Aorta (tissue), 5 donors: ENCODE measurements at places on chromosomes 12 and 14. TPM values are rescaled to one million over a fixed set of nuclear protein-coding genes. Genes with fewer than 3 reads are reported as not detected.

Gene KLRC3
- not detected for total RNA-seq

Gene RTN1
- 17.8 TPM for total RNA-seq

Gene NINJ2
- 11.2 TPM for total RNA-seq

Gene GARIN6
- total RNA-seq, result not detected

Gene DLGAP5
- total RNA-seq, result not detected

DNA sequence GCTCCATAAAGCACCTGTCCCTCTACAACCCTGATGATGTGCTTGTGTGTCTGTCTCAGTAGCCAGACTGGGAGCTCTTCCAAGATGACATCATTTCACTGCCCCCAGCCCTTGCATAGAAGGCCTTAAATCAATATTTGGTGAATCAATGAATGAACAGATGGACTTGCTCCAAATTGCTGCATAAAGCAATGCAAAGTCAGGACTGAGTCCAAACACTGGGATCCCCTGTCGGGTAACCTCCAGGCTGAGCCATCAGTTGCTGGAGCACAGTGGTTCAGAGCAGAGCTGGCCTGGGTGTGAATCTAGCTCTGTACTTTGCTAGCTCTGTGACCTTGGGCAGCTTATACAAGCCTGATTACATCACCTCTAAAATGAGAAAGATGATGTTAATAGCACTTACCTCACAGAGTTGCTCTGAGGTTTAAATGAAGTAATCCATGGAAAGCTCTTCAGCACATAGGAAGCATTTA, 120.3 kb upstream of the VASH1 start:
- H3K36me3 ChIP-seq, result no peaks in the 10 kb centered on the region
- H3K4me1 ChIP-seq, result no peaks in the 10 kb centered on the region
- no peak for DNase-seq
- H3K27me3 ChIP-seq, result no peaks in the 10 kb centered on the region
- H3K27ac ChIP-seq, result no peak overlapping the region
- H3K4me3 ChIP-seq, result no peak overlapping the region

- DNase-seq, result no peak
- H3K4me1 ChIP-seq, result no peaks in the 10 kb centered on the region
- no peak overlapping the region for H3K27ac ChIP-seq
- peaks cover 2% of the 10 kb centered on the region for H3K36me3 ChIP-seq
- no peaks in the 10 kb centered on the region for H3K27me3 ChIP-seq
- H3K4me3 ChIP-seq, result no peak overlapping the region
These were observed 12.3 kb downstream of the SEL1L start for GRCh38 chr14:81521356-81521755.

- no peak overlapping the region for H3K27ac ChIP-seq
- H3K4me3 ChIP-seq, result no peak overlapping the region
- peaks cover 3% of the 10 kb centered on the region for H3K4me1 ChIP-seq
- no peaks in the 10 kb centered on the region for H3K36me3 ChIP-seq
- no peak for DNase-seq
These were observed 10.1 kb upstream of the SAV1 start for GRCh38 chr14:50678163-50678562.

DNA sequence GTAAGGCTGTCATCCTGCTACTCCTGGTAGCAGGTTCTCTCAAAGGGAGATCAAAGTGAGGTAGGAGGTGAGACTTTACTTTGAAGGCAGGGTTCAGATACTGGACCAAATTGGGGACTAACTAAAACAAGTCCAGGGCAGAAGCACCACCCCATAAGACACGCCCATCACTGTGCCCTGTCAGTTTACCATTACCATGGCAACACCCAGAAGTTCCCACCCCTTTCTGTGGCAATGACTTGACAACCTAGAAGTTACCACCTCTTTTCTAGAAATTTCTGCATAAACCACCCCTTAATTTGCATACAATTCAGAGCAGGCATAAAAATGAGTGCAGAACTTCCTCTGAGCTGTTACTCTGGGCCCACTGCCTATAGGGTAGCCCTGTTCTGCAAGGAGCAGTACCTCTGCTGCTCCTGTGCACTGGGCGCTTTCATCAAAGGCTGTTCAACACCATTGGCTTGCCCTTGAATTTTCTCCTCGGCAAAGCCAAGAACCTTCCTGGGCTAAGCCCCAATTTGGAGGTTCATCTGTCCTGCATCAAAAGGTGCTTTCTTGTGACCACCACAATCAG, 64.8 kb upstream of the MAX start:
- H3K4me1 ChIP-seq, result no peaks in the 10 kb centered on the region
- no peak overlapping the region for H3K4me3 ChIP-seq
- no peak for DNase-seq

DNA sequence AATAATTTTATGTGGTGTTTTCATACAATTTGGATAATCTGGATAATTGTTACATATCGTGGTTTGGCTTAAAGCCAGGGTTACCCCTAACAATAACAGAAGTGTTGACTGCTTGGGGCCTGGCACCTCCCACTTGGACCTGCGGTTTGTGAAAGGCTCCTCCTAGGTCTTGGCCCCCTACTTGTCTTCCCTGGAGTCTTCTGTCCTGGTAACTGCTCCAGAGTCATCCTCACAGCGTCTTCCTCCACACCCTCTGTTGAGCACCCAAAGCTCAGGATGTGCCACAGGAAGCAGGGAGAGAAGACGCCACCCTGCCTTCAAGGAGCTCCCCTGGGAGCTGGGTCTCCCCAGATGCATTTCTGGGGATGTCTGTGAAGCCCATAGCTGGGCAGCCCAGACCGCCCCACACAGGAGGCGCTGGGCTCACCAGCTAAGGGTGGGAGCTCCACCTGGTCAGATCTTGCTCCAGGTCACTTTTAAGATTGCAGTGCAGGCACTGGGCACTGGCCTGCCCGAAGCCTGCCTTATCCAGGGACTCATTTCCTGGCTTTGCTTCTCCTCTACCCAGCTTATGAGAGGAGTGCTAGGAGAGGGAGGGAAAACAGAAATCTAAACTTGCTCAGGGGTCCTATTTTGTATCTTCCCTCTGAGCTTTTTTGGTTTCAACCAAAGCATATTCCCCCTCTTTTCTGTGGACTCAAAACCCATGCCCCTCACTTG, 98.2 kb downstream of the ZFP36L1 start:
- no peaks in the 10 kb centered on the region for H3K4me1 ChIP-seq
- DNase-seq, result peak; percentile 45
- H3K36me3 ChIP-seq, result no peaks in the 10 kb centered on the region

DNA sequence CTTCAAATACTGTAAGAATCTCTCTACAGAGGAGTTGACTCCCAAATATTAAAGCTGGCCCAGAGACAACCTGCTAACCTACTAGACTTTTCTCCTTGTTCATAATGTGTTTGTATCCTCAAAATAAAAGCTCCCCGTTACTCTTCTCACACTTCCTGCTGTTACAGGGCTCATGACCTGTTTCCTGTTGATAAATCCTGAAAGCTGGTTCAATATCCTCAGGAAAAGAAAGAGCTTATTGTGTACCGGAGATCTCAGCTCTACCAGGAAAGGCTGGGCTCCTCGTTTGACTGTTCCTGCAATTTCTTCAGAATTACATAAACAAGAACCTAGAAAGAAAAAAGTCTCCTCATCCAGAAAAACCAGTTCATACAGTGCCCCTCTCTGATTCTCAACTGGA, 30.8 kb downstream of the CLEC1A start:
- H3K27ac ChIP-seq, result no peak overlapping the region
- H3K4me1 ChIP-seq, result no peaks in the 10 kb centered on the region
- no peak for DNase-seq
- no peaks in the 10 kb centered on the region for H3K27me3 ChIP-seq
- H3K36me3 ChIP-seq, result no peaks in the 10 kb centered on the region
- no peak overlapping the region for H3K4me3 ChIP-seq

DNA sequence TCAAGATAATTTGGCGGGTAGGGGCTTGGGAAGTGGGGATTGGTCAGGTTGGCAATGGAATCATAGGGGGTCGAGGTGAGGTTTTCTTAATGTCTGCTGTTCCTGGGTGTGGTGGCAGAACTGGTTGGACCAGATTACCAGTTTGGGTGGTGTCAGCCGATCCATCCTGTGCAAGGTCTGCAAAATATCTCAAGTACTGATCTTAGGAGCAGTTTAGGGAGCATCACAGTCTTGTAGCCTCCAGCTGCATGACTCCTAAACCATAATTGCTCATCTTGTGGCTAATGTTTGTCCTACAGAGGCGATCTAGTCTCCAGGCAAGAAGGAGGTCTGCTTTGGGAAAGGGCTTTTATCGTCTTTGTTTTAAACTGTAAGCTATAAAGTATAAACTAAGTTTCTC, 868.4 kb downstream of the DIO2 start:
- no peaks in the 10 kb centered on the region for H3K27me3 ChIP-seq
- H3K4me1 ChIP-seq, result no peaks in the 10 kb centered on the region
- no peaks in the 10 kb centered on the region for H3K36me3 ChIP-seq
- no peak for DNase-seq

DNA sequence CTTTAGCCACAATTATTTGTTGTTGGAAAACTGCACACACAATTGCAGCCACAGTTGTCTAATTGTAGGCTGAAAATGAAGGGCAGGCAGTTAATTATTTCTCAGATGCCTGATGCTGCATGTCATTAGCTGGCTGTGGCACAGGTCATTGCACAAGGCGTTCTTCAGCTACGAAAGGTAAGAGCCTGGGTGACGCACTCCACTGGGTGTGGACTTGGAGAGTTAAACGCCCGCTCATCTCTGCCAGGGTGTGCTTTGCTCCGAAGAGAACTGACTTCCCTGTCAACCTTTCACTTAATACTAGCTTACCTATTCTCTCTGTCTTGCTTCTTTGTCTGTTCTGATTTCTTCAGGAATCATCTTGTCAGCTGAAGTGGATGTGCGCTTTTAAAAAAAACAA, 91.4 kb upstream of the CPM start:
- DNase-seq, result no peak
- no peak overlapping the region for H3K27ac ChIP-seq
- H3K4me1 ChIP-seq, result no peaks in the 10 kb centered on the region
- H3K27me3 ChIP-seq, result peaks cover 3% of the 10 kb centered on the region
- H3K4me3 ChIP-seq, result no peak overlapping the region

DNA sequence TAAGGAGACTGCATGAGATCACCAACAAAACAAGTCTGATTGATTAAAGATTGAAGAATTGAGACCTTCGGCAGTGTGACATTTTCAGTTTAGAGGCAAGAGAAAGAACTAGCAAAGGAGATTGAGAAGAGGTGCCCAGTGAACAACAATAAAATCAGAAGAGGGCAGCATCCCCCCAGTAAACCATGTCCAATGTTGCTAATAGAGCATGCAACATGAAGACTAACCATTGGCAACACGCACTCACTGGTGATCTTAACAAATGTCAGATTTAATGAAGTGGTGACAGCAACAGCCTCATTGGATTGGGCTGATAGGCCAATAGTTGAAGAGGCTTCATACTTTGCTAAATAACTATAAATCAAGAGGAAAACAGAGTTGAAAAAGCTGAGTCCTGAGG, 20.7 kb upstream of the TAS2R14 start:
- H3K4me1 ChIP-seq, result no peaks in the 10 kb centered on the region
- H3K27me3 ChIP-seq, result no peaks in the 10 kb centered on the region
- DNase-seq, result no peak
- H3K4me3 ChIP-seq, result no peak overlapping the region
- H3K27ac ChIP-seq, result no peak overlapping the region
- H3K36me3 ChIP-seq, result no peaks in the 10 kb centered on the region
